ENCODE measurements at places on chromosomes 16 and 17.

- no peak for DNase-seq
Observed at GRCh38 chr17:3897731-3898130, 4.9 kb upstream of the CAMKK1 start.

- DNase-seq, result no peak
Observed at GRCh38 chr16:3017794-3018506, at the start of gene CLDN6. CLDN6 (minus strand) TSS chr16:3018183; CDS start chr16:3016021, 2,162 bp downstream.

DNA sequence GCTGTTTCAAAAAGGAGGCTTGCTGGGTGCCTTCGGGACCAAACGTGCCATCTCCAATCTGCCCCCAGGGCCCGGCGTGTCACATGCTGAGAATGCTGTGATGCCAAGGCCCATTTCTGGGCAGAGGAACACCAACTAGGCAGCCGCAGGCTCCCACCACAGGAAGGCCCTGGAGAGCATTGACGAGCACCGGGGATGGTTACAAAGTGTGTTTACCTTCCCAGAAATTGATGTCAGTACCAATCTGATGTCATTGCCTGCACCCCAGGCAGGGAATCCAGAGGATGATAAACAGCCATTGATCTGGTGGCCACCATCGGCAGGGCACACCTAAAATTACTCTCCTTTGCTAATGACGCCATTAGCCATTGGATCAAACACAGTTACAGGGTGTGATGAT, 418.1 kb upstream of the CDH5 start:
- no peak for DNase-seq

DNA sequence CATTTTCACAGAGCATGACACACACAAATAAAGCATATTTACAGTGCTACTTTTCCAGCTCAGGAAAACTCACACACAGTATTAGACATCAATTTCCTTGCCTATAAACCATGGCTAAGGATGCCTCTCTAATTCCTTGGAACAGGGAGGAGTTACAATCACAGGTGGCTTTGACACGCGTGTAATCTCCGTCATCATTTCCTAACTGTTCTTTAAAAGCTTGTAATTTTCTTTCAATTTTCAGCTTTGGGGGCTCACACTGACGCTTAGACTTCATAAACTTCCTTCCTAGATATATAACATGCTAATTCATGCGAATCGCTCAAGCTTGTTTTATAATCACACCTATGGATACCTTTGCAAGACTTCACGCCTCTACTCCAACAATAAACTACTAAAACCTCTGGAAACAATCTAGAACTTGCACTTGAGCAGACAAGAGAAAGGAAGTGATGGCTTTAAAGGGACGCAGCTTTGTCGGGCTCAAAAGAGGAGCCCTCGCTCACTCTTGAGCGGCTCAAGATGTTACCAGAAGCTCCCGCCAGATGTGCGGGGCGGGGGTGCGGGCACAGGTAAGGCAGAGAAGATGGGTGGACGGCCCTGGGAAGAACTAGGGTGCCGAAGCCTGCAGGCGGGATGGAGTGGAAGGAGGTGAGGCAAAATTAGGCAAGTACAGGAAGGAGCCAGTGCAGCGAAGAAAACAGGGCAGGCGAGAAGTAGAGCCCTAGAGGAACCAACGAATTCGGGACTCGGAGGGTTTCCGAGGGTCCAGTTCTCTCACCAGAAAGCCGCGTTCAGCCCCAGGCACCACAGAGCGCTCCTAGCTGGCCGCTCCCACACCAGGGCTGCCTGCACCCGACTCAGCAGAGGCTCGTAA, 631 bp downstream of the RETREG3 start:
- DNase-seq, result no peak

DNA sequence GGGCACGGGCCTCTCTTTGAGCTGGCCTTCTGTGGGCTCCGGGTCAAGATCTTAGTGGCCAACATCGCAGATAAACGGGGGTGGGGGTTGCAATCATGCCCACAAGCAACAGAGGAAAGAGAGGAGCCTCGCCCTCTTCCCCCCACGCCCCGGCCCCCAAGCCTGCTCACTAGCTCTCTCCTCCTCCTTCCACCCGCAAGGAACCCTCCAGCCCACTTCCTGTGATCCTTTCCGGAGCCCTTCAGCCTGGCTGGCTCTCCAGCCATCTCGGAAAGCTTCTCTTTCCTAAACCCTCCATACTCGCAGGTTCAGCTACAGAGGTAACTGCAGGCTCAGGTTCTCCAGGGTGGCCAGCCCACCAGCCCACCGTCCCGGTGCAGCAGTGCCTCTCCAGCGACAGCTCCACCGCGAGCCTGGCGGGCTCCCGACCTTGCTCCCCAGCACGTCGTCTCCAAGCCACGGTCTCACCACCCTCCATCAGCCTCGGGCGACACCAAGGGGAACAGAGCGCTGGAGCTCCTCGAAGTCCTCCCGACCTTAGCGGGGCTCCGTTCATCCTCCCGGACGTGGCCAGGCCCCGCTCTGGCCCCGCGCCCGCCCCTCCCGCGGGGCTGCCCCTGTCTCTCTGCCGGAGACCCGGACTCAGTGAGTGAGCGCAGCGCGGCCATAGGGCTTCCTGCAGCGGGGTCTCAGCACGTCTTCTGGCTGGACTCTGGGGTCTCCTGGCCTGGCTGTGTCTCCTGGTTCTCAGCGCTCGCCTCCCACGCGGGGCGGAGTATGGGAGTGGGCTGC, 12.9 kb upstream of the ODF4 start:
- peak; percentile 19 for DNase-seq

DNA sequence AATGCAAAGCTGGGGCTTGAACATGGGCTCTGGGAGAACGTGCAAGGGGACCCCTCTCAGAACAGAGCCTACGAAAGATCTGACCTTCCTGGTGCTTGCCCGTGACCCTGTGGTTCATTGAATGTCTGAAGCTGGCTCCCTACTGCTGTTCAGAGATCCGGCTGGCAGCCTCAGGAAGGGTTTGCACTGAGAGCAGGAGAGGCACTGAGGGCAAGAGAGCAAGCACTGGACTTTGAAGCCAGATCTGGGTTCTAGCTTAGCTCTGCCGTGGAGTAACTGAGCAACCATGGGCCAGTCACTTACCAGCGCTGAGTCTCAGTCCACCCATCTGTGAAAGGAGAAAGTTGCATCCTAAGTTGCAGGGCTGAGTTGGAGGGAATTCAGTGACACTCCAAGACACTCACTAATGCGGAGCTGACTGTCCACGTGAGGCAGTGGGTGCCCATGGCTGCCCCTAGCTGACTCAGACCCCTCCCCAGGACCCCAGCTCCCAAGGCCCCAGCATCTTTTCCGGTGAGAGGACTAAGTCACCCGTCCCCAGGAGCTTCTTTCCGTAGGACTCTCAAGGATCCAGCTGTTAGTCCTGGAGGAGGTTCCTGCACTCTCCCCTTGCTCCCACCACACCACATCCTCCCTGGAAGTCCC, 41.3 kb downstream of the BEAN1 start:
- no peak for DNase-seq

GRCh38 chr16:88346680-88347505, 35.9 kb upstream of the ZNF469 start:
- DNase-seq, result no peak

GRCh38 chr17:77480509-77481215, 339.9 kb downstream of the SEC14L1 start:
- DNase-seq, result no peak

GRCh38 chr17:74601944-74602572, 10.0 kb upstream of the CD300LD start:
- no peak for DNase-seq

DNA sequence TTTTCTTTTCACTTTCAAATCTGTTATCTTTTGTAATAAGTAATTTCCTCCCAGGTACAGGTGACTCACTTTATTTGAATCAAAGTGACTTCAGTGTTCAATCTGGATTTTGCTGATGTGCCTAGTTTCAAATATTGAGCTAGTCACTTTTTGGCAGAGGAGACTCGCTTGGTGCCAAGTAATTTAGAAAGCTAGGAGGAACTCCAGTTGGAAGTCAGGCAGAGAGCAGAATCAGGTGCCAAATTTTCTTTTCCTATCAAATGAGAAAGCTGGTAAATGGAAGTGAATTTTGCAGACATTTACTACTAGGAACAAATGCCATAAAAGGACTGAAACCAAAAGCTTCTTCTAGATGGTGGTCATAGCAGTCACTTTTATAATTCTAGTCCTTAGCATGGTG, 656.0 kb upstream of the KIF2B start:
- no peak for DNase-seq

- DNase-seq, result no peak
Observed at GRCh38 chr16:12046651-12047050, 70.1 kb downstream of the SNX29 start.

DNA sequence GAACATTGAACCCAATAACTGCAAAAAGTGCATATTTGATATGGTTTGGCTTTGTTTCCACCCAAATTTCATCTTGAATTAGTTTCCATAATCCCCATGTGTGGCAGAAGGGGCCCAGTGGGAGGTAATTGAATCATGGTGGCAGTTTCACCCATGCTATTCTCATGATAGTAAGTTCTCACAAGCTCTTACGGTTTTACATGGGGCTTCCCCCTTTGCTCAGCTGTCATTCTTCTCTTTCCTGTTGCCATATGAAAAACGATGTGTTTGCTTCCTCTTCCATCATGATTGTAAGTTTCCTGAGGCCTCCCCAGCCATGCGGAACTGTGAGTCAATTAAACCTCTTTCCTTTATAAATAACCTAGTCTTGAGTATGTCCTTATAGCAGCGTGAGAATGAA, 127.6 kb downstream of the CHD9NB start:
- no peak for DNase-seq

DNA sequence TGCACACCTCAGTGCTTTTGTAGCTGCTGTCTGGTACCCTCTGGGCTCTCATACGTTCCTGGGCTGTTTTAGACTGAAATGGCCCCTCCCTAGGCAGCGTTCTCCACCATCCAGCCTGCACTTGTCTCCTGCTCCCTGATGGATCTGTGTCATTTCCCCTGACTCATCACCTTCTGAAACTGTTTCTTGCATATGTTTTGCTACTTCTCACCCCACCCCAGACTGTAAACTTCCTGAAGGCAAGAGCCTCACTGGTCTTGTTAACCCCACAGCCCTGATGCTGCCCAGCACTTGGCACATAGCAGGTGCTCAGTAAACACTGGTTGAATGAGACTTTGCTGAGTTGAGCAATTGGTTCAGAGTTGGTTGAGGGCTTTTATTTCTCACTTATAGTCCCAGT, 78.7 kb downstream of the CRISPLD2 start:
- DNase-seq, result no peak

DNA sequence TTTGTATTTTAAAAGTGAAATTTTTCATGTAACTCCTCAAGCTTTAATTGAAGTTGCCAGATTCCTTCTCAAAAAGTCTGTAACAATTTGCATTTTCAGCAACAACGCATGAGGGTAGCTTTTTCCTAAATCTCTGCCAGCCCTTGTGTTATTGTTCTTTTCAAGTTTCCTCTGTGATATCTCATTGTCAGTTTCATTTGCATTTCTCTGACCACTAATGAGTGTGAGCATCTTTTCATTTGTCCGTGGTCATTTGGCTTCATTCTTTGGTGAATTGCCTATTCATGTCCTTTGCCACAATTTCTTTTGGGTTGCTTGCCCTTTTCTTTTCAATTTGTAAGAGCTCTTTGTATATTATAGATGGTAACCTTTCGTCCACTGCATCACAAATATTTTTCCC, 68.0 kb upstream of the NKD1 start:
- DNase-seq, result no peak

DNA sequence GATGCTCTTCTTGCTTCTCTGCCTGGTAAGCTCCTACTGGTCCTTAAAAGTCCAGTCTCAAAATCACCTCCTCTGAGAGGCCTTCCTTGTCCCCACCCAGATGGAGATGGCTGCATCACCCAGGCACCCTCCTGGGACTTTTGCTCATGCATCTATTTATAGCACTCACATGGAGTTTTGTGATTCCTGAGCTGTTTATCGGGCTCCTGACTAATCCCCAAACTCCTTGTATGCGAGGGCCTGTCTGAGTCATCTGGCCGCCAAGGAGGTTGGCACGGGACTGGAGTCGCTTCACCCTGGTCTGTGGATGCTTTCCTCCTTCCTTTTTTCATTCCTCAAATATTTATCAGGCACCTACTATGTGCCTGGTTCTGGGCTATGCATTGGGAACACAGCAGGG, 2.3 kb upstream of the MAP2K3 start:
- no peak for DNase-seq

- DNase-seq, result no peak
Observed at GRCh38 chr16:30967795-30968194, 10.2 kb downstream of the SETD1A start.

DNA sequence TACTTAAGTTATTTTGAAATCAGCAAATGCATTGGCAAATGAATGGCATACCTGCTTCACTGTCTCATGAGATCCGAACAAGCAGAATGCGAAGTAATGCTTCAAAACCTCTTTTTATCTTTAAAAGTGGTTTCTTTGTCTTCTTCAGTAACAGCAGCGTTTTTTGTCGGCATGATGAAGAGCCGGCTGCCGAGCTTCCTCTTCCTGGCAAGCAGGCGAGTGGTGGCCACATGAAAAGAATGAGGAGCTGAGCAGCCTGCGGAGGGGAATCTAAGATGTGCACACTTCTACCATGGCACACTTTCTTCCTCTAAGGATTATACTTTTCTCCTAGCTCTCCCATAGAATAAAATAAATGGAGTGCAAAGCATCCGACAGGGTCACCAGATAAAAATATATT, 42.4 kb upstream of the AKTIP start:
- DNase-seq, result peak; percentile 57

GRCh38 chr17:69593716-69594115, 179.2 kb downstream of the MAP2K6 start:
- no peak for DNase-seq

DNA sequence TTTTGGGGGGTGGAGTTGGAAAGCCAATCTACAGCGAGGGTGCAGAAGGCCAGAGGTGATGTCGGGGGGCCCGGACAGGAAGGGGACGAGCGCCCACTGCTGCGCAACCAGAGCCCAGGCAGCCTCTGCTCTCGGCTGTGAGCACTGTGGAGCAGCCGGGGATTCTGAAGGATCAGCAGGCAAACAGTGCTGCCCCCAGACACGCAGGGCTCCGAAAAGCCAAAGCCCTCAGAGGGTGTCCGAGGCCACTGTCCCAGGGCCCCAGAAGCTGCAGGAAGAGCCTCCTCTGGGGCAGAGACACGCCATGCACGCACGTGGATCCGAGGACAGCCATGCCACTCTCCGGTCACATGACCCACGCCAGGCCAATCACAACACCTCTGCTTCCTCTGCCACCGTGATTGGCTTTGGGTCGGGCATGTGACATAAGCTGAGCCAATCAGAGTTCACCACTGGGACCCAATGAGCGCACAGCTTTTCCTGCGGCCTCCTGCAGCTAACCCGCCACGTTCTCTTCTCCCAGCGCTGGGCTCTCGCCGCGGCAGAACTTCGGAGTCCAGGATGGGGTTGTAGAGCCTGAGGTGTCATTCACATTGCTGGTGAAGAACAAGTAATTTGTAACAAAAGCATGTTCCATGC, 40.7 kb downstream of the ACTG1 start:
- no peak for DNase-seq

GRCh38 chr17:49968405-49969133, 421 bp upstream of the DLX4 start:
- peak; percentile 80 for DNase-seq

GRCh38 chr17:10616502-10617119, 40.5 kb downstream of the MYH3 start:
- DNase-seq, result peak; percentile 45

- DNase-seq, result peak; percentile 78
Observed at GRCh38 chr17:41738077-41738800, 3.8 kb upstream of the HAP1 start.

GRCh38 chr17:40522250-40522960, 21.0 kb upstream of the TNS4 start:
- DNase-seq, result no peak

- no peak for DNase-seq
Observed at GRCh38 chr17:59753522-59754467, 46.3 kb downstream of the VMP1 start.

GRCh38 chr16:15874745-15875314, 13.6 kb downstream of the CEP20 start:
- no peak for DNase-seq

- DNase-seq, result no peak
Observed at GRCh38 chr16:57619606-57620334, 8.7 kb upstream of the ADGRG1 start.
